Activated naive CD4-positive, alpha-beta T cell (primary cell): ENCODE measurements at places on chromosomes 7 and 10.

GRCh38 chr7:37211097-37211880 lies 237.4 kb downstream of the ELMO1 start:
- no peak for DNase-seq

DNA sequence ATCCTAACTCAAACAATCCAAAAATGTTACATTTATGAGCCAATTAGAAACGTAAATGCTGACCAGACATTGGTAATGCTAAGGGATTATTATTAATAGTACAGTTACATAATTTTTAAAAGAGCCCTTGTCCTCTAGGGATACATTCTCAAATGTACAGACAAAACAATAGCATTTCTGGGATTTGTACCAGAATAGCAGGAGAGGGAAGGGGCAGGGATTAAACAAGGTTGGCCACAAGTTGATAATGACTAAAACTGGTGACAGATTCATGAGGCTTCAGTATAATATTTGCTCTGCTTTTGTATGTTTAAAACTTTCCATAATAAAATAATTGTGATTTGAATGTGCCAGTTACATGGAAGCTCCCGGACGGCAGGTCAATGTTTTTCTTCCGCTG lies 27.0 kb downstream of the HSPA12A start:
- no peak for DNase-seq

DNA sequence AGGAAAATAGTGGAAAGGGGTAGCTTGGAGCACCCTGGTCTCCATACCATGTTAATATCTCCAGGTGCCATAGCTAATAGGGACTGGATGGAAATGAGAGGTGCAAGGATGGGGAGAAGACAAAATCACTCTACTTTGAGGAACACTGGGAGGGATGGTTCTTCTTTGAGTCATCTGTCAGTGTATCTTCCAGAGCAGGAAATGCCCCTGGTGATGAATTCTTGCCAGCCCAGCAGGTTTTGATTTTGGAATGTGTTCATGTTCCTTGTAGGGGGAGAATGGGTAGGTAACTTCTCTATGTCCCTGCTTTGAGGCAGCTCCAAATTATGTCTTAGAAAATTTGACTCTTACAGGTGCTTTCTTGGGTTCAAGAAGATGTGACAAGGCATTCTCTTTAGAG lies 177.0 kb upstream of the GLI3 start:
- no peak for DNase-seq

- no peak for DNase-seq
These were observed 179.0 kb downstream of the DIP2C start for GRCh38 chr10:510415-510881.

GRCh38 chr7:55252386-55252785 lies 112.8 kb upstream of the LANCL2 start:
- no peak for DNase-seq

GRCh38 chr10:110067960-110068770 lies 60.4 kb downstream of the ADD3 start:
- no peak for DNase-seq

GRCh38 chr7:20296444-20296843 lies 34.3 kb upstream of the ITGB8 start:
- DNase-seq = no peak

DNA sequence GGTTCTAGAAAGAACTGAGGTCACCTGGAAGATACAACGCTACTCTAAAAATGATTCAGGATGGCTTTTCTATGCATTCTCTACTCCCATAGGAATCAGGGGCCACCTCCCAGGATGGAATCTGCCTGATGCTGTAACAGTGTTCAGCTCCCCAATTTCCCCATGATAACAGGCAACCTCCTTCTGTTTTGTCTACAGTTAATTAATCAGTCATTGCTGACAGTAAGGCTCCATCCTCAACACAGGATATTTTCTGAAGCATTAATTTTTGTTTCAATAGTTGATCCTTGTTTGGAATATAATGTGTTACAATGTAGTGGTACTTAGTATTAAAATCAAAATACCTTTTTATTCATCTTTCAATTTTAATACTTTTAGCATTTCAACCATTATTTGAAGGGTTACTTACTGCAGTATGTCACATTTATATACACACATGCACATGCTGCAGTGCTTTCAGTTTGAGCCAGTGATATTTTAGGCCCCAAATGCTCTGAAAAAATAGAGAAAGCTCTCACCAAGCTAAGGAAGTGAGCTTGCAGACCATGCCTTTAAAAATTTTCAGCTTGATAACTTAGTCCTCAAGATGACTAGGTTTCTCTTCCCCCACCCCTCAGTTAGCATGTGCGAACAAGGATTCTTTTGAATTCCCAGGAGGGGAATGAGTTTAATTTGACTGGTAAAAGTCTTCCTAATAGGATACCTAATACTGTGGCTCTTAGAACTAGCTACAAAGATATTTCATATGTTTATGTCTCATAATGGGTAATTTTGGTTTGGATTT lies 592 bp upstream of the PIK3CG start:
- DNase-seq = no peak

GRCh38 chr10:81303656-81304055 lies 571.3 kb upstream of the NRG3 start:
- no peak for DNase-seq

GRCh38 chr10:117442521-117442920 lies 67.3 kb upstream of the PDZD8 start:
- no peak for DNase-seq

DNA sequence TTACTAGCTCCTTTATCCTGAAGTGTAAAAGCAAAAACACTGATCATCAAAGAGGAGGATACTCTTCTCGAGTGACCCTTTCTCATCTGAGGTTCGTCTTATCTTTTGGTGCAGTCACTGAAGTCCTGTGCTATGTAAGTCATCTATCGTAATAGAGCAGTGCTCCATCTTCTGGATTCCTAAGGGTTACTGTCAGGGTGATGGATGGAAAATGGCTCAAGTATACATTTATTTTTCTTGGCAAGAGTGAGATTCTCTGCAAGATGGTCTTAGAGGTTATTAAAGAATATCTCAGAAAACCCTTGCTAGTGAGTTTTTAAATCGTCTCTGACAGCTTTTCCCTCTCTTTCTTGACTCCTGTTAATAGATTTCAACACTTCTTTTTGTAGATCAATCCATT lies 12.4 kb downstream of the PRKG1 start:
- DNase-seq = no peak
